ENCODE measurements at places on chromosomes 12 and 14. TPM values are rescaled to one million over a fixed set of nuclear protein-coding genes. Genes with fewer than 3 reads are reported as not detected.

GRCh38 chr12:56152756-56153677 is 630 bp downstream of the MYL6B start:
- no peak for DNase-seq

The FGF23 gene
- not detected for total RNA-seq

The NUBPL gene
- 8.5 TPM for total RNA-seq

The FAM181A gene
- total RNA-seq = not detected

The GALNT8 gene
- 0.89 TPM for total RNA-seq

The TMEM52B gene
- total RNA-seq = not detected

GRCh38 chr12:104588047-104588920 is 131.5 kb downstream of the CHST11 start:
- DNase-seq = no peak

GRCh38 chr12:75135026-75135425 is 74.6 kb downstream of the KCNC2 start:
- DNase-seq = no peak
